Choroid plexus epithelial cell (primary cell): ENCODE measurements at places on chromosomes 13 and 19.

DNA sequence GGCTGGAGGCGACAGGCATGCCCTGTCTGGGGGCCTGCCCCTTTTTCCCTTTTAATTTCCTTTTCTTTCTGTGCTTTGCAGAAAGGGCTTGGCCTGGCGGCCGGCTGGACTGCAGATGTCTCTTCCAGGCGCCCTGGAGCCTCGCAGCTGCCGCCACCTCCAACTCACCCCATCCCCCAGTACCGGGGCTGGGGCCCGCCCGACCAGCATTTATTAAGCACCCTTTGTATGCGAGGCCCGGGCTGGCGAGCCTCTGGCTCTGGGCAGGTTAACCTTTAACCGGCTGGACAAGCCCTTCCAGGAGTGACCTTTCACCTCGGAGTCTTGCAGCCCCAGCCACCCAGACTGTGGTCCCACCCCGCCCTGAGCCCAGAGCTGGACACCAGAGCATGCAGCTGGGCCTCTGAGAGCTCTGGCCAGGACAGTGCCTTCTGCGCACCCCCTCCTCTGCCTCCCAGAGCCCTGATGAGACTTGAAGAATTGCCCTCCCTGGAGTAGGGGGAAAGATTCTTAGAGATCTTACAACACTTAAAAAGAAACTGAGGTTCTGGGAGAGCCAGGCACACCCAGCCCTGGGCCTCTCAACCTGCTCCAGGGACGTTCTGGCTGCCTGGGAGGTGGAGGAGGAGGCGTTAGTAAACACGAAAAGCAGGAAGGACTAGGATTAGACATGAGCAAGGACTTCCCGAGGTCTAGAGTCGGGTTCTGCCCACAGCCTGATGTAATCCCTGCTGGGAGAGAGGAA is 1.1 kb upstream of the NR2F6 start:
- DNase-seq: peak; percentile 70

GRCh38 chr13:50948601-50949000 is 39.0 kb downstream of the RNASEH2B start:
- DNase-seq: no peak

DNA sequence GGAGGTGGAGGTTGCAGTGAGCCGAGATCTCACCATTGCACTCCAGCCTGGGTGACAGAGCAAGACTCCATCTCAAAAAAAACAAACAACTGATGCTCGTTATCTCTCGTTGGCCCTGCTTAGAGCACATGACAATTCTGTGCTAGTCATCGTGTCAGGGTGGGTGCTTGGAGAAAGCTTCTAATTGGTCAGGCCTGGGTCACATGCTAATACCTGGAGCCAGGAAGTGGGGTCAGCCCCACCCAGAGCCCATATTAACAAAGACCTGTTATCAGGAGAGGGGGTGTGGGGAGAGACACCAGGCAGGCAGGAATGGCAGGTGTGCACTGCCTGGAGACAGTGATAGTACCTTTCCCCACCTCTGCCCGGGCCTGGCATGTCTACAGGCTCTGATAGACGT is 84.9 kb downstream of the DPF1 start:
- DNase-seq: no peak

- peak; percentile 93 for DNase-seq
These were observed 6.8 kb downstream of the ELL start for GRCh38 chr19:18514800-18515682.

- DNase-seq: no peak
These were observed 51.8 kb downstream of the CCDC70 start for GRCh38 chr13:51913421-51914136.
